HL-60 (cell line): ENCODE measurements at places on chromosomes 3 and 15.

GRCh38 chr3:71401695-71402231 lies 181.8 kb downstream of the FOXP1 start:
- no peak for DNase-seq

DNA sequence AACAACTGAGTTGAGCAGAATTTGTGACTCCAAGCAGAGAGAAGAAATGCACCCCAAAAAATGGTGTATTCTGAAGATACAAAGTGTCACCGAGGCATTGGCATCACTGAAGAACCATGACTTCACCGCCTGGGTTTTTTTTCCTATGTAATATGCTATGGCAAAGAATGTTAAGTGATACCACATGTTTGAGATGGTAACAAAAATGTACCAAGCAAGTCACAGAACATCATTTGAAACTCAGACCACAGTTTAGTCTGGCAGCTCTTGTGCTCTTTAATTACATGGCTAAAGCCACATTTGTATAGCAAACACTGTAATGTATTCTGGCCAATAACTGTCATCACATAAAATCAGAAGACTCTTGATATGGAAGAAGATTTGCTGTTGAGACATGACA lies 323.5 kb downstream of the ULK4 start:
- no peak for DNase-seq

DNA sequence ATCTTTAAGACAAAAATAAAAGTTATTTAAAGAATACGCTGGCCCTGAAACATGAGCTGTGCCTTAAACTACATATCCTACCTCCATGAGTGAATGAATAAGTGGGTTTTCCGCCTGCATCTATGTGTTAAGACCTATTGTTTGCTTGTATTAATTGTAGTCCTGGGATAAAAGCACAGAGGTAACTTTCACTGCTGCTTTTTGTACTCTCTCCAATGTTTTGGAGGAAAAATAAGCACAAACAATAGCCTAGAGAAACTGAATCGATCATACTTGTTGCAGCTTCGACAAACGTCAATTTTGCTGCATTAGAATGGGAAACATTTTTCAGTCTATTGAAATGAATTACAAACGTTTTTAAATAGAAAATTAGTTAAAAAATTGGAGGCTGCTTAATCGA lies 1.3 kb upstream of the CTNNB1 start:
- no peak for DNase-seq

- no peak for DNase-seq
Measured at GRCh38 chr3:39590806-39591205, 123.3 kb downstream of the MOBP start.

- DNase-seq = no peak
Measured at GRCh38 chr3:193686665-193687483, 93.9 kb downstream of the OPA1 start.

GRCh38 chr3:140708815-140709214 lies 31.0 kb downstream of the TRIM42 start:
- DNase-seq = no peak
